T-cell (primary cell): ENCODE measurements at places on chromosomes 12 and 14.

GRCh38 chr14:64788706-64789105 lies 84.5 kb downstream of the PLEKHG3 start:
- no peaks in the 10 kb centered on the region for H3K4me1 ChIP-seq
- H3K36me3 ChIP-seq = no peaks in the 10 kb centered on the region

- DNase-seq = no peak
- no peaks in the 10 kb centered on the region for H3K36me3 ChIP-seq
- peaks cover 7% of the 10 kb centered on the region for H3K4me1 ChIP-seq
- no peak overlapping the region for H3K27ac ChIP-seq
- no peak overlapping the region for H3K4me3 ChIP-seq
- H3K27me3 ChIP-seq = no peaks in the 10 kb centered on the region
Measured at GRCh38 chr14:34012978-34013720, 62.3 kb upstream of the EGLN3 start.

- H3K27ac ChIP-seq = no peak overlapping the region
- H3K4me1 ChIP-seq = no peaks in the 10 kb centered on the region
- no peak for DNase-seq
- H3K36me3 ChIP-seq = no peaks in the 10 kb centered on the region
Measured at GRCh38 chr12:69843608-69844007, 18.6 kb downstream of the MYRFL start.

- peak; percentile 82 for DNase-seq
- no peaks in the 10 kb centered on the region for H3K36me3 ChIP-seq
- H3K4me1 ChIP-seq = peaks cover 30% of the 10 kb centered on the region
- peak overlapping the region; percentile 71 for H3K4me3 ChIP-seq
- H3K27me3 ChIP-seq = no peaks in the 10 kb centered on the region
Measured at GRCh38 chr12:104288635-104289274, 14.8 kb upstream of the EID3 start.

- H3K4me1 ChIP-seq = no peaks in the 10 kb centered on the region
- H3K27me3 ChIP-seq = no peaks in the 10 kb centered on the region
- H3K4me3 ChIP-seq = no peak overlapping the region
- H3K27ac ChIP-seq = no peak overlapping the region
- no peak for DNase-seq
- H3K36me3 ChIP-seq = no peaks in the 10 kb centered on the region
Measured at GRCh38 chr14:79549515-79549914, 661.8 kb downstream of the DIO2 start.
